Trophoblast cell (in vitro differentiated cells and primary cell): ENCODE measurements at places on chromosomes 7 and 10.

DNA sequence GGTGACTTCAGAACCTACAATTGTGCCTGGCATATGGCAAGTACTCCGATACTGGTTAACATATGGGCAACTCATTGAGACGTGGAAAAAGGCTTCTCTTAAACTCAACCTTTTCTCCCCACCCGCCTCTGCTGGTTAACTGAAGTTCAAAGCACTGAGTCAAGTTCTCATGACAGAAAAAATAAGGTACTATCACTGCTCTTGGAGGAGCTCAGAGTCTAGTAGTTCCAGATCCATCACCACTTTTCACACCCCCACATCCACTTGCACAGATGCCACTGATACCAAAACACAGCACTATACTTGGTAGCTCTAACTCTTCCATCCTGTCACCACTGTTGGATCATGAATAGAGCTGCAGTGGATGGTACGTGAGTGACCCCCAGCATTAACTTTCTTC, 36.2 kb downstream of the CCDC6 start:
- no peak for DNase-seq

DNA sequence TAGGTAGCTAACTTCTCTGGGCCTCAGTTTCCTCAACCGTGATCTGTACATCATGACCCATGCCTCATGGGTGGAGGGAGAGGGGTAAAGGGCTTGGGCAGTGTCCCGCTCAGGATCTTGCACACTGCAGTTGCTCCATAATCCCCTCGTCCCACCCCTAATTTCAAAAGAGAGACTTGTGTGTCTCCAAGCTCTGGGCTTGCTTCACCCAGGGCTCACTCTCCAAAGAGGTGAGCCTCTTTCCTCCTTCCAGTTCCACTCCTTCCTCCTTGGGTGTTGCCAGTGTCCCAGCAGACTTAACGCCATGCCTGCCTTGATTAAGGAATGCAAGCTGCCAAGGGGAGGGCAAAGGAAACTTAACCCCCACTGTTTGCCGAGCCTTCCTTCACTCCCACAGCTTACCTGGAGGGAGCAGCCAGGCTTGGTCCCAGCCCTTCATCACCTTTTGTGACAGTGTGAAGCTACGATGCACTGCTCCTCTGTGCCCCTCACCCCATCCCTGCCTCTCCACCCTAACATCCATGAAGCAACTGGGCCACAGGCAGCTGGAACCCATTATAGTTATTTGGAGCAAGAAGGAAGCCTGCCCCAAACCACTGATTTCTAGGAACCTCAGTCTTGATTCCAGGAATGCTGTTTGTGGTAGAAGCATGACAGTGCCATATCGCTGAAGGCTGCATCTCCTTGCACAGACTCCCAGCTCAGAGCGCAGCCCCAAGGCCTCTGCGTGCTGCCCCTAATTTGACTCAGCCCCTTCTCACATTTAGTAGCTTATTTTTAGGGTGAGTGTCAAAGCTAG, 363.3 kb downstream of the TNS3 start:
- no peak for DNase-seq

GRCh38 chr10:86688398-86688921, 20.1 kb downstream of the LDB3 start:
- DNase-seq: peak; percentile 60

- no peak for DNase-seq
Measured at GRCh38 chr7:76257973-76258372, 44.5 kb upstream of the HSPB1 start.

DNA sequence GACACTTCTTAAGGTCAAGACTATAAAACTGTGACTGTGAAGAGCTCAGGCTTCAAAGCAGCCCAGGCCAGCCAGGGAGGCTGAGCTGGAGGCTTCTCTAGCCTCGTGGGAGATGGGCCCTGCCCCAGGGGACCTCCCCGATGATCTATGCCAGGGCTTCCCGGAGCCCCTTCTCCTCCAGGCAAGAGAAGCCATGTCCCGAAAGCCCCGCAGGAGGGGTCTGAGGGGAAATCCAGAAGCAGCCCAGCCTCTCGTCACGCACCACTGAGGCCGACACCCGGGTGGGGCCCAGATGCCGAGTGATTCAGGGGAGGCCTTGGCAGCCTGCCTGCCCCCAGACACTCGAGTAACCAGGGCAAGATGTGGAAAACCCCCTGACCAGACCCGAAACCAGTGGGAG, 63.7 kb downstream of the PROSER2 start:
- no peak for DNase-seq

DNA sequence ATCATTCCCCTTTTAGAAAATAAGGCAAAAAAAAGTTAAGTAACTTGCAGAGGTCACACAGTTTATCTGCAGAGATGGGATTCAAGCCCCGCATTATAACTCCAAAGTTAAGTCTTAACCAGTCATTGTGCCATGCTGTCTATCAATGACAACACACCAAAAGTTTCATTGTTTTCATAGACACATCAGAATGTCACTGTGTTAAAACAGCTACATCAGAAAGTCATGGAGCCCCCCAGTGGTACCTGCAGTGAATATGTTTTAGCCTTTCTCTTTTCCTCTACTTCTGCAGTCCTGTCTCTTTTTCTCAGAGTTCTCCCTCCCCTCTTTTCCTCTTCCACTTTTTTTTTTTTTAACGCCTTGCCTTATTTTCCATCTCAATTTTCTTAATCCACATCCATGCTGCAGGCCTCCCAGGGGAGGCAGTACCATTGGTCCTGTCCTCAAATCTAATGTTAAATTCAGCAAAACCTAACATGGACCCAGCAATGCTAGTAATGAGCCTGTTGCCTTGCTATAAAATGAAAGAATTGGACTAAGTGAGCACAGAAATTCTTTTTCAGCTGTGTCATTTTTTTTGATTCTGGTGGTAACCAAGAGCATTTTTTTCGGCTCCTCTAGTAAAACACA, 3.8 kb upstream of the NRCAM start:
- DNase-seq: peak; percentile 49

DNA sequence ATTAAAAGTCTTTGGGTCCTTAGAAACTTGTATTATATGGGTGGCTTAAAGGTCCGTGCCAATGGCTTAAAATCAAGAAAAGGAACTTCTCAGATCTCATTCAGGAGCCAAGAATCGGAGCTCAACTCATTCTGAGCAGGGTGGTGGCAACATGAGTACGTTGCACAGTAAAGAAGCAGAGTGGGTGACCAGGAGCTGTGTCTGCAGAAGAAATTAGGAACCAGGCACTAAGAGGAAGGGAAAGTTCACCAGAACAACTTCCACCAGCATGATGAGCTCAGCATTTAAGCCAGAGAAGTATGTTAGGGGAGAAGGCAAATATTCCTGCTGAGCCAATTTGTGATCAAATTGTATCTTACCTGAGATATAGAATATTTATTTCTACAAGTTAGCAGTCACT, 236.0 kb upstream of the NRP1 start:
- peak; percentile 10 for DNase-seq

DNA sequence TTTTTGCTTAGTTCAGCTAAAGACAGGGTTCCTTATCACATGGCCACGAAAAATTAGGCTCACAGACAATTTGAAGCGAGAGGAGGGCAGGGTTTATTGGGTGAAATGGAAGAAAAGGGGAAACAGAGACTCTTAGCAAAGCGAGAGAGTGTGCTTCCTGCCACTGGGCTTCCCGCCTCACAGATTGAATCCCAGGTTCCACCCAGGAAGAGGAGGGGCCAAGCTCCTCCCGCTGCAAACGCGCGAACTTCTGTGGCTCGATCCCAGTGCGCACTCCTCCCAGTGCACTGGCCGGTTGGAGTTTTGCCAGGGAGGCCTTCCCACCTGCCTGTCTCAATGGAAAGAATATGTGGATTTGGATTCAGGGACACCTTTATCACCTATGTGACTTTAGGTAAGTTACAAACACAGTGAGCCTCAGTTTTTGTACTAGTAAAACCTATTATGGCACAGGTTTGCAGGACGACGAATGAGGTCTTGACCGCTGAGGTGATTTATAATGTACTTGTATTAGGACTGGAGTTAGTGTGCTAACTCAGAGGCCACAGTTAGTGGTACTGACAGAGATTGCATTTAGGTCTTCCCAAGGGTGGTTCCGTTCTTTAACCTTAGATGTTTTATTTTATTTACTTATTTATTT, 48.5 kb upstream of the SP8 start:
- DNase-seq: peak; percentile 19

DNA sequence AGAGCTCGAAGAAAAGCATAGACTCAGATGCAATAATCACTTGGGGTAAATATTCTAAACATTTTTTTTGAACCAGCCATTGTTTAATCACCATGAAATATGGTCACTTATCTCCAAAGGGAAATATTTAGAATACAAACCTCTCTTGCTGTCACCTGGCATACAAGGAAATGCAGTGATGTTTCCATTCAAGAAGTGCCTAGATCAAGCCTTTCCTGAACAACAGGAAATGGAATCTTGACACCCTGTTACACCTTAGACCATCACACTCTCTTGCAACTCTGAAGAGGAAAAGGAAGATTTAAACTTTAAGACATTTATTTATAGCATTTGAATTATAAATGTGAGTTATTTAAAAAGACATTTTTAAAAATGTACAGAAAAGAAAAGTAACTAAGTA, 263.0 kb upstream of the BMPER start:
- no peak for DNase-seq

DNA sequence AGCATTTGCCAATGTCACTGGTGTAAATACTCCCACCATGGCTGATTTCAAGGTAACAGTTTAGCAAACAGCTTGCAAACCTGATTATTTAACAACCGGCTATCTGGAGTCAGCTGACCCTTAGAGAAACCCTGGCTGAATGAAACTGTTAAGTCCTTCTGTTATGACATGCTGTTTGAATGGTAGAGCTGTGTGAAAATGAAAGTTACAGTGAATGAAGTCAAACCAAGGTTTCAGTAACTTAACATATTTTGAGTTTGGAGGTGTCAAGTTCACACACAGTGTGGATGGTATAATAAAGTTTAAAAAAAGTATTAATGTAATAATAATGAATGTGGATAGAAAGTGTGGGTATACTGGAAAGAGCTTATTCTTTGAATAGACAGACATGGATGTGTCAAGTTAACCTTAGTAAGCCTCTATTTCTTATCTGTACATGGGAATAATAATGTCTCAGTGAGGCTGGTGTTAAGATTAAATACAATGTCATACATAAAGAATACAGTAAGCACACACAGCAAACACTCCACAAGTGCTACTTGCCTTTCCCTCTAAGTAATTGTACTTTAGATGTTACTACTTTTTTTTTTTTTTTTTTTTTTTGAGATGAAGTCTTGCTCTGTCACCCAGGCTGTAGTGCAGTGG, 150.4 kb downstream of the TAX1BP1 start:
- no peak for DNase-seq

- no peak for DNase-seq
Measured at GRCh38 chr7:157767506-157768197, 430.8 kb downstream of the DNAJB6 start.

GRCh38 chr7:42080841-42081586, 156.0 kb downstream of the GLI3 start:
- DNase-seq: no peak

GRCh38 chr7:90693939-90694338, 97.8 kb downstream of the CDK14 start:
- no peak for DNase-seq
